ENCODE measurements at places on chromosomes 1 and 21.

- DNase-seq = peak; percentile 86
Measured at GRCh38 chr1:21931171-21932093, 5.7 kb downstream of the HSPG2 start.

GRCh38 chr1:212070720-212071302, 35.3 kb downstream of the DTL start:
- DNase-seq = peak; percentile 10

DNA sequence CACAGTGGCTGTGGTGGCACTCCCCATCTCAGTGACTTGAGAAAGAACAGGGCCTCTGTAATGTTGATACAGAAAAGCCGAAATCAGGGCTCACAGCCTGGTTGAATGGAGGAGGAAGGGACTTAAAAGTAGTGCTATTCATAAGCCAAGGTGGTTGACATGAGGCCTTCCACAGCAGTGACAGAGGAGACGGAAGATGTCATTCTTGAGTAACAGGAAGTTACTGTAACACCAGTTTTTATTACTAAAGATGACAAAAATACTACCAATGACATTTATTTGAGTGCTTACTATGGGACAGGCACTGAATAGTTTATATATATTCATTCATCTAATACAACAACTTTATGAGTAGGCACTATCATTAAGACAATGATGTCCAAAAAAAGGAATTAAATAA, 52.8 kb upstream of the GNG12 start:
- no peak for DNase-seq

- no peak for DNase-seq
Measured at GRCh38 chr1:223109581-223110026, 33.4 kb downstream of the TLR5 start.

DNA sequence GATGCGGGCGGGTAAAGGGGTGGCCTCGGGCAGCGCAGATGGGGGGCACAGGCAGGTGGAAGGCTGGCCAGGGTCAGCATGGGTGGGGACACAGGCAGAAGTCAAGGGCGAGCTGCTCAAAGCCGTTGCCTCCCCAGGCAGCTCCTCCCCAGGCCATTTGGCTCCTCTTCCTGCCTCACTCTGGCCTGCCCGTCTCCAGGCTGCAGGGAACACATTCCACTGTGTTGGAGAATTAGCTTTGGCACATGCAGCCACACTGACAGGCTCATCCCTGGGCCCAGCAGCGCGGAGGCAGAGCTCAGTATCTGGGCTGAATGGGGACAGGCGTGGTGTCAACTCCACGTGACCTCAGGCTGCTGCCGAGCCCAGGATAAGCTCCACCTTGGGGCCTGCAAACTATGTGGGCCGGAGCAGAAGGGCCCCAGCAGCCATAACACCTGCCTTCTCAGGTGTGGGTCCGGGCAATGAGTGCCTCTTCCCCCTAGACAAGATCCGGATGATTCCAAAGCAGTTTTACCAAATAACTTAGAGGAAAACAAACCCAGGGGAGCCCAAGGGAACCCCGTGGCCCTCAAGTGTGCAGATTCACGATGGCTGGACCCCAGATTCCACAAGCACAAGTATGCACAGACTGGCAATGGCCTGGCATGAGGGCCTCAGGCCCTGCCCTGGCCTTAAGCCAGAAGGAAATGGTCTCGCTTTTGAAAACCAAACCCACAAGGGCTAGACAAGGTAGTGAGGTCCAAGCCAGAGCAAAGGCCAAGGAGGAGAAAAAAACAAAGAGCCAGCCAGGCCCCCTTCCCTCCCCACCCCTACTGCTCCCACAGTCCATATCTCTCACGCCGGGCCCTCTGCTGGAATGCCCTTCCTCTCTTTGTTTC, 40.2 kb downstream of the HSPG2 start:
- DNase-seq = no peak

DNA sequence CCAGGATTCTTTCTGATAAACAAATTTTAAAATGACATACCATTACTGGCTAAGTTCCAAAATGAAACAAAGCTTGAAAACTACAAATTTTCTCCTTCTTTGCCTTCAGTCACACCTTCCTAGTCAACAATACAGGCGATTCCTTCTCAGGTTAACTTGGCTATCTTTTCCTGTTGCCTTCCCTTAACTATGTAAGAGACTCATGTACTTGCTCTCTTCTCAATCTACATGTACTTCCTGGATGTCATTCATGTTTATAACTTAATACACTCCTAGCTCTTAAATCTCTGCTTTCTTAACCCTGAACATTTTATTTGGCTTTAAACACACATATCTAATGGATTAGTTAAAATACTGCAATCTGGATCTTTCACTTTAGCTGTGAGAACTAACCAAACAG, 97.0 kb downstream of the COQ8A start:
- DNase-seq = no peak

- DNase-seq = no peak
Measured at GRCh38 chr1:13617108-13617507, 33.5 kb downstream of the PDPN start.

DNA sequence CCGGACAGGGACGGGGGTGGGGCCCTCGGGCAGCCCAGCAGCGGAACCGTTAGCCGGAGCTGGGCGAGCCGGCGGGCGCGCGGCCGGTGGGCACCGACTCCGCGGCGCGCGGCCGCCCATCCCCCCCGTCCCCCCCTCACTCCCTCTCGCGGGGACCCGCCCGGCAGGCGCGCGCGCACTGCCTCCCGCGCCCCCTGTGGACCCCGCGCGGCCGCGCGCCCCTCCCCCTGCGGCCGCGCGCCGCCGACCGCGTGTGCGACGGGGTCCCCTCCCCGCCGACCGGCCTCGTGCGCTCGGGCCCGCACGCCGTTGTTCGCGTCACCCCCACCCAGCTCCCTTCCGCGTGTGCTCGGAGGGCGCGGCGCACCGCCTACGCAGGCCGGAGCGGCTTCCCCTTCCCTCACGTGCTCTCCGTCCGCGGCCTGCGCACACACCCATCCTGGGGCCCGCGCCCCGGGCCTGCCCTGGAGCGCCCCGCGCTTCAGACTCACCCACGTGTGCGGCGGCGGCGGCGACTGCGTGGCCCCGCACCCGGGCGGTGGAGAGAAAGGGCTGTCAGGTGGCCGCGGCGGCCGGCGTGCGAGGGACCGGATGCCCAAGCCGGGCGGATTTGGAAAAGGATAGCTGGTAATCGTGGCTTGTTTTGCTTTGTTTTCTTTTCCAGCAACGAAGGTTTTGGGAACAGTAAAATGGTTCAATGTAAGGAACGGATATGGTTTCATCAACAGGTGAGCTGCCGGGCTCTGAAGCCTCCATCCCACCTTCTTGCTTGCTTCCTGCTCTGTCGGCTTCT, 717 bp downstream of the YBX1 start:
- peak; percentile 72 for DNase-seq

GRCh38 chr1:41863718-41864117, 55.0 kb downstream of the HIVEP3 start:
- no peak for DNase-seq

GRCh38 chr1:22140694-22141093, 2.2 kb downstream of the WNT4 start:
- no peak for DNase-seq

Measured in Daoy (cell line).